ENCODE measurements at places on chromosomes 11 and 22.

DNA sequence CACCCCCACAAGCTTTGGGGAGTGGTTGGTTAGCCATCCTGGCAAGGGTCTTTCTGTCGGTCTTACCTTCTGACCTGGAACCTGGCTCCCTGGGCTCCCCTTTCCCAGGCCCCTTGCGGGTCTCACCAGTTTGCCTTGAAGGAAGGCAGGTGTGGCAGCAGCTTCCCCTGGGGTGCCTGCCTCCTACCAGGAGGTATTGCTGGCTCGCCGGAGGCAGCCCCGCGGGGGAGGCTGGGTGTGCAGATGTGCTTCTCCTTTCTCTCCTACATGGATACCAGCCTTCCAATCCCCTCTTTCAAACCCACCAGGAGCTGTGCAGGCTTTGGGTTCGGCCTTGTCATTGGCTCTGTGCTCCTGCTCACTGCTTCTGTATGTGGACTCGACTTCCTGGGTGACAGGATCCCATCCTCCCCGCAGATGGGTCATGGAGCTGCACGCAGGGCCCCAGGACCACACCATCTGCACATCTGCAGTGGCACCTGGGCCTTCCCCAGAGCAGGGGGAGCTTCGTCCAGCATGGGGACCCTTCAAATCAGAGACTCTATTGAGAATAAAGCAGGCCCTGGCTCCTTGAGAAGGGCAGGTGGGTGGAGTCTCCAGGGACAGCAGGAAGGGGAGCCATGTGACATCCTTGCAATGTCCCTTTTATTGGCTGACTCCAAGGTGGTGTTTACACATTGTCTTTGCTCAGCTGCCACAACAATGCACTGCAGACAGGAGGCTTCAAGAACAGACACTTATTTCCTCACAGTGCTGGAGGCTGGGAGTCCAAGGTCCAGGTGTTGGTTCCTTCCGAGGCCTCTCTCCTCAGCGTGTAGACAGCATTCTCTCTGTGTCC is 592.0 kb downstream of the BRD1 start:
- no peak for DNase-seq

GRCh38 chr11:110065189-110065588 is 28.0 kb upstream of the ZC3H12C start:
- no peak for DNase-seq

GRCh38 chr11:34332524-34332923 is 25.3 kb downstream of the ABTB2 start:
- DNase-seq, result no peak

- no peak for DNase-seq
These were observed 37.1 kb upstream of the OR8B8 start for GRCh38 chr11:124482362-124483147.

- no peak for DNase-seq
These were observed 6.3 kb upstream of the SWAP70 start for GRCh38 chr11:9657531-9657930.

Measured in stimulated activated CD4-positive, alpha-beta T cell treated with anti-CD3 and anti-CD28 coated beads, Interleukin-1b, Interleukin-23, amount 100 ng/mL, for 1 hour (primary cell).